Dermis microvascular lymphatic vessel endothelial cell (primary cell): ENCODE measurements at places on chromosomes 12 and 14. TPM values are rescaled to one million over a fixed set of nuclear protein-coding genes. Genes with fewer than 3 reads are reported as not detected.

The NPFF gene
- total RNA-seq = not detected in 2 replicates

The MBIP gene
- total RNA-seq = 5.4 and 5.6 TPM in 2 replicates

The KRT4 gene
- not detected in 2 replicates for total RNA-seq

The CLEC6A gene
- not detected in 2 replicates for total RNA-seq

The TSHR gene
- not detected in 2 replicates for total RNA-seq

The ATP5F1B gene
- total RNA-seq = 504 and 583 TPM in 2 replicates

The TSPAN8 gene
- not detected in 2 replicates for total RNA-seq

The OR4K1 gene
- total RNA-seq = not detected in 2 replicates

The DACT1 gene
- 0.13 TPM in 2 replicates for total RNA-seq

The SLCO1B3 gene
- not detected in 2 replicates for total RNA-seq

The TAS2R30 gene
- 1.3 and 2.0 TPM in 2 replicates for total RNA-seq

The DTX1 gene
- total RNA-seq = 1.8 and 6.1 TPM in 2 replicates

The PMCH gene
- not detected in 2 replicates for total RNA-seq

The REM2 gene
- under 0.01 TPM in 1 of 2 replicates, not detected in the other for total RNA-seq

The SELPLG gene
- 0.13 and 0.26 TPM in 2 replicates for total RNA-seq

The SERPINA3 gene
- under 0.01 TPM in 1 of 2 replicates, not detected in the other for total RNA-seq

The ACACB gene
- total RNA-seq = 1.7 and 6.8 TPM in 2 replicates

The TMEM19 gene
- total RNA-seq = 34.5 and 42.5 TPM in 2 replicates

The MYO1H gene
- total RNA-seq = not detected in 2 replicates

The INHBE gene
- not detected in 2 replicates for total RNA-seq

The IL22 gene
- total RNA-seq = not detected in 2 replicates

The BBS10 gene
- 8.6 and 9.2 TPM in 2 replicates for total RNA-seq

The KLHDC2 gene
- 67.7 and 74.0 TPM in 2 replicates for total RNA-seq

The TOGARAM1 gene
- total RNA-seq = 11.6 and 14.0 TPM in 2 replicates

The CATSPERB gene
- 0.13 and 1.6 TPM in 2 replicates for total RNA-seq

The STAC3 gene
- total RNA-seq = 0.13 TPM in 2 replicates

The AVPR1A gene
- not detected in 2 replicates for total RNA-seq

The NXPH4 gene
- total RNA-seq = under 0.01 TPM in 1 of 2 replicates, not detected in the other

The BDKRB1 gene
- total RNA-seq = not detected in 2 replicates

The DTX3 gene
- 1.0 and 4.4 TPM in 2 replicates for total RNA-seq

The LRRC10 gene
- not detected in 2 replicates for total RNA-seq

The MSI1 gene
- not detected in 2 replicates for total RNA-seq

The DNAI7 gene
- total RNA-seq = under 0.01 TPM in 1 of 2 replicates, not detected in the other

The DIO2 gene
- total RNA-seq = under 0.01 TPM in 1 of 2 replicates, not detected in the other

The GDF11 gene
- total RNA-seq = 1.3 TPM in 2 replicates

The APOLD1 gene
- total RNA-seq = 38.9 and 41.6 TPM in 2 replicates

The LRFN5 gene
- under 0.01 TPM in 1 of 2 replicates, not detected in the other for total RNA-seq

The SLC25A47 gene
- total RNA-seq = under 0.01 TPM in 1 of 2 replicates, not detected in the other

The FOXA1 gene
- not detected in 2 replicates for total RNA-seq

The CLEC9A gene
- total RNA-seq = not detected in 2 replicates

The SERPINA4 gene
- not detected in 2 replicates for total RNA-seq

The LRRC43 gene
- 1.1 and 1.5 TPM in 2 replicates for total RNA-seq

The BORCS5 gene
- 3.7 and 4.0 TPM in 2 replicates for total RNA-seq

The C12orf50 gene
- total RNA-seq = under 0.01 TPM in 1 of 2 replicates, not detected in the other

The PPP1R1A gene
- total RNA-seq = not detected in 2 replicates

The KITLG gene
- 3.2 and 7.7 TPM in 2 replicates for total RNA-seq
